ENCODE measurements at places on chromosomes 1 and 21.

GRCh38 chr1:240314845-240315801 lies 223.4 kb downstream of the FMN2 start:
- DNase-seq = no peak

DNA sequence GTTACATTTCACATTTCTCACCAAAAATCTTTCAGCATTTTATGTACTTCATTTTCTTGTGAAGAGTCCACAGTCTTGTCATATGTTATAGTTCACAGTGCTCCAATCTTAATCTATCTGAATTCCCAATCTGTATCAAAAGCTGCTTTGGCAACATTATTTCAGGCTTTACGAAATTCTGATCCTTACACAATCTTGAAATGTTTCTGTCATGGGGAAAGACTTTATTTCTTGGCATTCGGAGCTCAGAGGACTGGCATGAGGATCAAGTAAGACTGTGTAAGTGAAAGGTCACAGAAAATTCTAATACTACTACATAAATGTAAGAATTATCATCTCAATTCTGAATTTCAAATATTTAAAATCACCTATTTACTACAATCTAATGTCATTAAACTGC lies 2.0 kb downstream of the USP33 start:
- no peak for DNase-seq

DNA sequence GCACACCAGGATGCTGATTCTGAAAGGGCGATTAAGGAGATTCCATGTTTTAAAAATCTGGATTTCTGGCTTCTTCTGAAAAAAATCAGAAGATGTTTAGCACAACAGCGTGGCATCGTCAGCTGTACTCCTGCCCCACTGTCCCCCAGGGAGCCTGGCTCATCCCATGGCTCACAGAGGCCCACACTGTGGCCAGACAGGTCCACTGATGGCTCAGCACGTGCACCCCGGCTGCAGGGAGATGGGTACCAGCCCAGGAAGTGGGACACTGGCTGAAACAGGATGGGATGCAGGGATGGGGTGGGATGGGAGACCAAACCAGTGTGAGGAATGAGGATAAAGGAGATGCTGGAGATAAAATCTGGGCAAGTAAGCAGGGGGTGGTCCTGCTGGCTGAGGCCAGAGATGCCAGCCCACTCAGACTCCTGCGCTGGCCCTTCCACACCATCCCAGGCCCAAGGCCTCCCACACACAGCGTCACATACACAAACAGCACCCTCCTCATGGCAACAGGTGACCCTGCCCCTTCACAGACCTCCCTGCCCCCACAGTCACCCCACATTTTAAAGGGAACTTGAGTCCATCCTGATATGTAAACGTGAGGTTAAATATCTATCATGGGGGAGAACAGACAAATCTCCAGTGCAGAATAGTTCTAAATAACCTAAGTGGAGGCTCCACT lies 23.9 kb upstream of the SAMD11 start:
- DNase-seq = no peak

DNA sequence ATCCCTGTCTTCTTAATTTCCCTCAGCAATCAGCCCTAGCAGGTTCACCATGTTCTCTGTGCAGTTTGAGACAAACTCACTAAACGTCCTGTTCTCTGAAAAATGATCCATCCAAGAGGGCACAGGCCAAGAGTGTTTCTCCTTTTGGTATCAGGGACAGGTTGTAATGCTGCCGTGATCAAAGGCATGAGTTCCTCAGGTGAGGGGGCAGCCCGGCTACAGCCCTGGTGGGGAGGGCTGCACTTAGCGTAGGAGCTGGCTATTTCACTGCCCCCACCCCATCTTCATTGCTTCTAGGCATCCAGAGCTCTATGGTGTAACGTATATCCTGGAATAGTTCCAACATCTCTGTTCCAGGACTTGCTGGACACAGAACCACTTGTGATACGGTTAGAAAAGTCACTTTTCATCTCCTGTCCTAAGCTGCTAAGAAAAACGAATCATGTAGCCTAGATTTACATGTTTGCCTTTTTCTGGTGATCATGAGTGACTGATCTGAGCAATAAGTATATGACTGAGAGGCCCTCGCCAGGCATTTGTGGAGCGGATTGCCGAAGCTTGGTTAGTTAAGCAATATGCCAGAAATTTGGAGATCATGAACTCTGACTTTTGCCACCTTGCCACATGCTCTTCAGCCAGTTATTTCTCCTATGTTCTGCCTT lies 41.1 kb upstream of the SRP9 start:
- no peak for DNase-seq

GRCh38 chr1:177569476-177569875 lies 398.7 kb downstream of the BRINP2 start:
- DNase-seq = no peak

GRCh38 chr1:154972517-154973343 lies 1.8 kb upstream of the CKS1B start:
- DNase-seq = peak; percentile 98

- no peak for DNase-seq
Measured at GRCh38 chr1:94153133-94153532, 32.2 kb upstream of the ABCA4 start.

GRCh38 chr1:221723018-221723847 lies 18.7 kb downstream of the DUSP10 start:
- DNase-seq = peak; percentile 68

GRCh38 chr21:43718872-43719747 lies at the start of gene PDXK:
Gene PDXK (plus strand): TSS chr21:43719129. CDS start chr21:43719295, 166 bp downstream.
- DNase-seq = peak; percentile 85

- no peak for DNase-seq
Measured at GRCh38 chr1:153629971-153630370, 1.7 kb downstream of the S100A1 start.

- DNase-seq = no peak
Measured at GRCh38 chr1:64759968-64760367, 15.1 kb downstream of the RAVER2 start.

DNA sequence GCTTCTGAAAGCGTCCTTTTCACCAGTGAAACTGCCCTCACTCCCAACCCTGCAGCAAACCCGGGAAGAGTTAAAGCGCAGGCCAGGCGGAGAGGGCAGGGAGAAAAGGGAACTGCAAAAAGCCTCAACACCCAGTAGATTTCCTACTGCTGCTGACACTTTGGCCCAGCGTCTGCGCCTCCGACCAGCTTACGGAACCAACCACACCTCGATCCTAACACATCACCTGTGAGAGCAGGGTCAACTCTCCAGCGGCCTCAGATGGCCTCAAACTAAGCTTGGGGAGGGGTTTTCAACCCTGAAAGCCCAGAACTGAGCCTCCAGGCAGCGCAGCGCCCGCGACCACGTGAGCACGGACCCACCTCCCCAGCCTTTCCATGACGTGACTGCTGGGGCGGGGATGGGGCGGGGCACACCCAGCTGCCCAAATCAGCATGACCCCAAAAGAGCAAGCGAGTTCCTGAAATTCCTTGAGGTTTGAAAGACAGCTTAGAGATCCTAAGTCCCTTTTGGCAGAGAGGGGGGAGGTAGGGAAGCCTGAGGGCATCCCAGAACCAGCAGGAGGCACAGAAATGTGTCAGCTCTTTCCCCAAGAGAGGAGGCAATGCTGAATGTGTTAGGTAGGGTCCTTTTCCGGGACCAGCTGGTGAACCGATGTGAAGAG lies 59.1 kb downstream of the ITPKB start:
- DNase-seq = peak; percentile 66

DNA sequence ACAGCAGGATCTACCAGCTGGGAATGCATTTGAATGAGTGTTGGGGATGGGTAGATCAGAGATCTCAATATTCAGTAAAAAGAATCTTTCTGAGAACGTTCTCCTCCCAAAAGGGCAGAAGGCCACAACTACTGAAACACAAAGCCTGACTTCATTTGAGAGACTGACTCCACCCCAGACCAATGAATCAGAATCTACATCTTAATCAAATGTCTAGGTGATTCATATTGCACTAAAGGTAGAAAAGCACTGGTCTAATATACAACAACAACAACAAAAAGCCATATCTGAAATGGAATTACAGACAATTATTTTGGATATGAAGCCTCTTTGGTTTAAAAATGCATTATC lies 123.9 kb downstream of the SMYD3 start:
- DNase-seq = peak; percentile 6

- peak; percentile 26 for DNase-seq
Measured at GRCh38 chr1:143698016-143698415, 273.8 kb downstream of the FAM72C start.
